Stimulated activated CD8-positive, alpha-beta memory T cell treated with anti-CD3 and anti-CD28 coated beads, Interleukin-15, amount 100 ng/mL, for 4 hours (primary cell): ENCODE measurements at places on chromosomes 4 and X.

DNA sequence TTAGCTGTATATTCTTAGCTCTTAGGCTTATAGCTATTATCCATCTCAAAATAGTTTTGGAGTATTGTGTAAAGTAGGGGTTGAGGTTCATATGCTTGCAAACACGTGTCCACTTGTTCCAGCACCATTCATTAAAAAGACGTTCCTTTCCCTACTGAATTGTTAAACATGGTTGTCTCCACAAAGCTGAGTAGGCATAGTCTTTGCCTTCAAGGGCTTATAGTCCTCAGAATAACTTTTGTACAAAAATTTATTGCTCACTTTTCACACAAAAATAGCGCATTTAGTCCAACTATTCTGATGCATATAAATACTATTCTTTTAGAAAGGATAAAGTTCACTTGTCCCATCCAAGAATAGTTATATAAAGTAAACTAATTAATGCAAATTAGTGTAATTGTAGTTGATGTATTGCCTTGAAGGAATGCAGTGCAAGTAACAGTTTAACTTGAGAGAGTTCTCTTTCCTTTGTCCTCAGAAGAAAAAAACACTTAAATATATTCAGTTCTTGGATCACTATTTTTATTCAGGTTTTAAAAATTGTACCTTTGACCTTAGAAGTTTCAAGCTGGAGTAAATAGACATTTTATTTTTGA, 14.1 kb downstream of the LRIT3 start:
- DNase-seq = no peak

GRCh38 chr4:111128327-111128726, 505.4 kb upstream of the PITX2 start:
- DNase-seq = no peak

GRCh38 chr4:78624048-78624447, 72.5 kb downstream of the ANXA3 start:
- DNase-seq = no peak

- no peak for DNase-seq
Observed at GRCh38 chr4:94595880-94596483, 144.2 kb downstream of the PDLIM5 start.

DNA sequence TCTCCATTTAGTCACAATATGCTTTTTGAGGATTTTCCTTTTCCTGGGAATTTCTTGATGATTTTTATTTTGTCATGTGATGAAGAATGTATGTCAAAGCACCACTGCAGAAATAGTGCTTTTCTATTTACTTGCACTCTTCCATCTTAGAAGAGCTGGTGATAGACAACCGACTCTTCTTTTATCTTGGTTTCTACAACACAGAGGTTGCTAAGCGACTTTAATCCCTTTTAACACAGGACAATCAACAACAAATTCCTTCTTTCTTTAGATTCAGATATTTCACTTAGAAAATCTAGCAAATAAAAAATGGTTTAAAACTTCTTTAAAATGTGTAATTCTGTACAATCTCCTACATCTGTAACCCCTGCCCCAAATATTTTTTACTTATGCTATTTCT, 34.6 kb downstream of the TET2 start:
- DNase-seq = no peak

DNA sequence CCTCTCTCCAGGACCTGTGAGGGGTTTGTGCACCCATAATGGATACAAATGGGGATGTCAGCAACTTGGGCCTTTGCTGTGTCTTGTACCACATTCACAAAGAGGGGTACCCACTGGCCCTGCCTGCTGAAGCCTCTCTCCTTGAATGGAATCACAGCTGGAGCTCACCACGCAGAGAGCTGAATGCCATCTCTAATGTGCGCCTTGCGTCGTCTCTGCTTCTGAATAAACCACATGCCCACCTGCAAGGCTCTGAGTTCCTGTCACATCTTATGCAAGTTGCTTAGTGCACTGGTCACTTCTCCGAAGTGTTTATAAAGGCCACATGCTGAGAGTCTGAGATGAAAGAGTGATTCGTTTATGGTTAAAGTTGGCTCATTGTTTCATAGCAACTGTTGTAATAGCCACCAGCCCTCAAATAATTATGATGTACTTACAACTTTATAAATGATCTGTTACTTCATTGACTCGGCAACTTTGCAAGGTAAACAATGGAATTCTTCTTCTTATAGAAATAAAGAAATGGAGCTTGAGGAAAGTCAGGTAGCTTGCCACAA, 6.2 kb upstream of the PUDP start:
- DNase-seq = no peak

DNA sequence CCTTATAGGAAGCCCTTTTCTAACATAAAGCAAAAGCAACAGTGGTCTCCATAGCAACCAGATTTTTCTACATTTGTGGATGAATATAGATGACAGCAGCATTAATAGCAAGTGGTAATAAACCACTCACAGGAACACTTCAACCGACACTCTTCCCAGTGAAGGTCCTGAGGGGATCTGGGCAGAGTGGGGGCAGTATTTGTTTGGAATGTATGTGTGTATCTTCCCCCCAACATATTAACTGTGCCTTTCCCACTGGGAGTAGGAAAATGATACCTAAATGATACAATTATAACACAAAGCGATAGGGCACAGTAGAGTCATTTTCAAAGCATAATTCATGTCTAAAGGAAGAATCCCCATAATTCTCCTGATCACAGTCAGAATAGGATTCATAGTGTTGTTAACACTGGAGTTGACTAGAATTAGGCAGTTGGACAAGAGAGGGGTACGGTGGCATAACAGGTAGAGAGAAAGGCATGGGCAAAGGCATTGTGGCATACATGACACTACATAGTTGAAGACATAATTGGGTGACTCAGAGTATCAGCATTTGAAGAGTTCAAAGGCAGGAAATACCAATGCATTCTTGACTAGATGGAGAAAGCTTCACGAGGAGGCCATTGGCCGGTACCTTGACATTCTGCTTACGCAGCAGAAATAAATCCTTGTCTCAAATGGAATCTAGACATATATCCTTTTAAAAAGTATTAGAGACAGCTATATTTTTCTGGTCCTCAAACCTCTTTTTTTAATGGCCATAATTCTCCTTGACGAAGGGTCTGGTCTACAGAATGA, 15.2 kb downstream of the CAPN6 start:
- DNase-seq = no peak

DNA sequence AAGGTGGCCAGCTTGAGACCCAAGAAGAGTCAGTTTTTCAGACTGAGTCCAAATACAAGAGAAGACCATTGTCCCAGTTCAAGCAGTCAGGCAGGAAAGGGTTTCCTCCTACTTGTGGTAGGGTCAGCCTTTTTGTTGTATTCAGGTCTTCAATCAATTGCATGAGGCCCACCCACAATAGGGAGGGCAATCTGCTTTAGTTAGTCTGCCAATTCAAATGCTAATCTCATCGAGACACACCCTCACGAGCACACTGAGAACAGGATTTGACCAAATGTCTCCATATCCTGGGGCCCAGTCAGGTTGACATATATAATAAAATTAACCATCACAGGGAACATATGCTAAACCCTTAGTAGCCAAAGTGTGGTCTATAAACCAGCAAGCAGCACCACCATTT, 75.3 kb upstream of the FRMPD3 start:
- no peak for DNase-seq

- DNase-seq = no peak
Observed at GRCh38 chr4:152734699-152735050, 44.9 kb downstream of the TIGD4 start.

DNA sequence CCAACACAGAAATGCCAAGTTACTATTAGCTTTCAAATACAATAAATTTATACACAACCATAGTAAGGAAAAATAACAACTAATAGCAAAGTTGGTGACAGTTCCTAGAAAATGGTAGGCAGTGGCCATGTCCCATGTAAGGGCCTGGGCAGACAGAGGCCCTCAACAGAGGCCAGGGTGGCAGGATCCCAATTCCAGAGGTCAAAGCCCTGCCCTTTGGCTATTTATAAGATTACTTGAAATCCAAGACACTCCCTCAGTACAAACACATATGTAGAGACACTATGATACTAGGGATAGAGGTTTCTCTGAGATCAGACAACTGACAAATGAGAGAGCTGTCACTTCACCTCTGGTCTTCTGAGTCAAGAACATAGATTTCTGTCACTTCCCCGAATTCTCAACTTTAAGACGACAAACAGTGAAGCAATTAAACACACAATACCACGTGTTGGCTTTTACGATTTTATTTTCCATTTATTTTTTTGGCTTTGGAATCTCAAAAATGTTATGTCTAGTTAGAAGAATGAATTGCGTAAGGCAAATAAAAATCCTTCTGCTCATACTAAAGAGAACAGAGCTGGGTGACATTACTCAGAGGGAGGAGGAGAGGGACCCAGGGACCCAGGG, 16.3 kb upstream of the MAOB start:
- DNase-seq = no peak

DNA sequence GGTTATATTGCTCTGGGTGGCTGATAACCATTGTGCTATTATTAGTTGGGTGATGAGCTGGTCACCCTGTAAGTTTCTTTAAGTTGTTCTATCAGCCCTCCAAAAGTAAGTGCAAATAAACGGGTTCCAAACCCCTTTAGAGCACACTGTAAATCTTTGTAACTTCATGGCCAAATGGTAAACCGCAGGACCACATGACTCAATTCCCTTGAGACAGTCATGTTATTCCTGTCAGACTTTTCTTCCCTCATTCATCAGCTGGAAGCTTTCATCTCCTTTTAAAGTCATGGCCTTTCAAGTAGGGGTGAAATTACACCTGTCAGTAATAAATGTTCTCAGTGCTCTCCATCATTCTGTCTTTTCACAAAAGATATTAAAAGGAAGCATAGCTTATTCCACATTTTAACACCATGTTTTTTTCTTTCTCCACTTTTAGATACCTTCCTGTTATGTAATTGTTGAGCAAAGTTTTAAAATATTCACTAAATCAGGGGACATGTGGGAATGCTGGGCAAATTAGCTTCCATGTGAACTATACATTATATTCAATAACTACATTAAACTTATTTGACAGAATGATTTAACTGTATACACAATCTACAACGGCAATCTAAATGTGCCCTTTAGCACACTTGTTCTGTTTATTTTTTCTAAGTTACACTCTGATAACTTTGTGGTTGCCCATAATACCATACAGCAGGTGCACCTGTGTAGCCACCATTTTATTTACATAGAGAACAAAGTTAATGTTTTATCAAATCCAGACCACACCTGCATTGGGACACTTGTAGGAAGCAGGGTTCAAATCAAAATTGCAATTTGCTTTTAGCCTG, 275.5 kb downstream of the CFAP299 start:
- no peak for DNase-seq

DNA sequence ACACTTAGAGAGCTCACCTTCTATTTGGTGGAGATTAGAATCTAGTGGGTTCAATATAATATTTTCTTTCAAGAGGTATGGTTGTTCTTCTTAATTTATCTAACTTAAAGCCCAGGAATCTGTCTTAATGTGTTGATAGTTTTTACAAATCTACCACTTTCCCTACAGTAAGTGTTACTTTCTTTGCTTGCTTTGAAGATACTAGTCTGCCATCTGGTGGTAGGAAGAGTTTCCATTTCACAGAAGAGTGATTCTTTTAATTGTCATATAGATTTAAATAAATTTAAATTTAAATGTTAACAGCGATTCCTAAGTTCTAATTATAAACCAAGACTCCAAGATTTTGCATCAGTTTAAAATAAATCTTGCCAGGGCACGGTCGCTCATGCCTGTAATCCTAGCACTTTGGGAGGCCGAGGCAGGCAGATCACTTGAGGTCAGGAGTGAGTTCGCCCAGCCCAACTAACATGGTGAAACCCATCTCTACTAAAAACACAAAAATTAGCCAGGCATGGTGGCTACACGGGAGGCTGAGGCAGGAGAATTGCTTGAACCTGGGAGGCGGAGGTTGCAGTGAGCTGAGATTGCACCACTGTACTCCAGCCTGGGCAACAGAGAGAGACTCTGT, 43.5 kb downstream of the NUDT9 start:
- no peak for DNase-seq

GRCh38 chr4:78120144-78120880, 63.2 kb downstream of the FRAS1 start:
- DNase-seq = no peak

DNA sequence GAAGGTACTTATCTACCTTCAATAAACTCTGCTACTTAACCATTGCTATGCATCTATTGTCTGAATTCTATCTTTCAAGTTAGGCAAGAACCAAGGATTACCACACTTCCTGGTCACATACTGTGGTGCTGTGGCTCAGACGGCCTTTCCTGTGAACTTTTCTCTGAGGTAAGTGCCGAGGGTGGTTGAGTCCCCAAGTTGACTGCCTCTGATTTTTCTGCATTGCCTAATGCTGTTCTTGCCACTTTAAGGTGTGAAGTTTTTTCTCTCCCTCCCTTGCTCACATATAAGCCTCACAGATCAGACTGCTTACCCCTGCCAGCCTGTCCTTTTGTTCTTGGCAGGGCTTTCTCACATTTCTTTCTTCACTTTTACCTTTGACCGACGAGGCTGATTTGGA, 348.0 kb upstream of the POU3F4 start:
- no peak for DNase-seq

DNA sequence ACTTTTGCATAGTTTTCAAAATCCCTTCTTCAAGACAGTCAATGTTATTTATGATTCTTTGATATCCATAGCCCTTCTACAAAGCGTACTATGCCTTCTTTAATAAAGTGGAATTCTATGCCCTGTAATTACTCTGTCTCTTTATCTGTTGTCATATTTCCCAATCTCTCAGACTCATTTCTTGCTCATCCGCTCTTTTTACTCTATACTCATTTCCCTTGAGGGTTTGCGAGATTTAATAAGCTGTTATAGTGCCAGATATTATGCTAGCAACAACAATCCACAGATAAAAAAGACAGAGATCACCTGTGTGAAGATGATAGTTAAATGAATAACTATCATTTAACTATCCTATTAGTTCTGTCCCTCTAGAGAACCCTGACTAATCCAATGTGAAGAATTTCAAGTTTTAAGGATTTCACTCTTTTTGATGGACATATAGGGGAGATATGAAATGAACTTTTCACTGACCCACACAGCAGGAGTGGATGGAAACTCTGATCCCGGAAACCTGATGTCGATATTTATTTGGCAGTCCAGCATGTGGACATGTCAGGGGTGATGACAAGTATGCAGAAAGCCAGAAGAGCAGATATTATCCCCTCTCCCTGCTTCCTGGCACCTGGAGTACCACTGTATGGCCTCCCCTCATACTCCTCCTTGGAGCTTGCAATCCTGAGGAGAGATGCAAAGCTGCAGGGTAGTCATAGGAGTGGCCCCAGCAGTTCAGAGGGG, 49.7 kb downstream of the TMEM156 start:
- DNase-seq = no peak

DNA sequence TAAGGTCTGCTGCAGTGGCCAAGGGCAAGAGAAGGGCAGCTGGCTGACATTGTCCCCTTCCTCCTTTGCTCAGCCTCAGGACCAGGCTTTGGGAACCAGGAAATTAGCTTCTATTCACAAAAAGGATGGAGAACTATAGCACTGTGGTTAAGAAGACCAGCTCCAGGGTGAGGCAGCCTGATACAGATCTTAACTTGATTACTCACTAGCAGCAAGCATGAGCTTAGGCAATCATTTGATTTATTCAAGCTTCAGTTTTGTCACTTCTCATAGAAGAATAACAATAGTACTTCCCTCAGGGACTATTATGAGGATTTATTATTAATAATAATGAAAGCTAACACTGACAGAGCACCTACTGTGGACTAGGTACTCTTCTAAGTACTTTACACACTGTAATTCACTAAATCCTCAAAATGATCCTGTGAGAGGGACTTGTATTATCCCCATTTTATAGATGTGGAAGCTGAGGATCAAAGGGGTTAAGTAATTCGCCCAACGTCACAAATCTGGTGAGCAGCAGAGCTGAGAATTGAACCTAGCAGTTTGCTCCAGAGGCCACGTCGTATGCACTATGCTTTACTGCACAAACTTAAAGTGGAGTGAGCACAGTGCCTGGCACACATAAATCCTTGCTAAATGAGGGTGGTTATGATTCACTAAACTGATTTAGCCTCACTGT, 130.4 kb upstream of the PAK3 start:
- no peak for DNase-seq
